COR-L47 (cell line): ENCODE measurements at places on chromosomes 5 and 9.

DNA sequence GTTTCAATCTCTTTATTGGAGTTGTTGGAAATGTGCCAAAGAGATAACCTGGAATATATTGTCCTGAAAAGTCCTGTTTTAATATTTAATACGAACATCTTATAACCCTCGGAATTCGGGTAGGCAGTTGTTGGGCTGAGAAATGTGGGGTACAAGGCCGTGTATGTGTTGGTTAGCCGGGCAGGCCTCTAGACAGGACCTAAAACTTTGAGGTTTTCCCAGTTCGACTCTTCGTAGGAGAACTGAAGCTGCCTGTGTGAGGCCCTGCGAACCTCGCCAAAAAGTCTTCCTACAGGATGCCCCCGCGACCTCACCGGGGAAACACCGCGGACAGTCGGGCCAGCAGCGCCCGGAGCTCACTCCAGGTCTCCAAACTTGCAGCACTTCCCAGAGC is 583 bp upstream of the TJP2 start:
- no peak for DNase-seq

- peak; percentile 11 for DNase-seq
Measured at GRCh38 chr5:31581498-31582099, 49.5 kb downstream of the C5orf22 start.

DNA sequence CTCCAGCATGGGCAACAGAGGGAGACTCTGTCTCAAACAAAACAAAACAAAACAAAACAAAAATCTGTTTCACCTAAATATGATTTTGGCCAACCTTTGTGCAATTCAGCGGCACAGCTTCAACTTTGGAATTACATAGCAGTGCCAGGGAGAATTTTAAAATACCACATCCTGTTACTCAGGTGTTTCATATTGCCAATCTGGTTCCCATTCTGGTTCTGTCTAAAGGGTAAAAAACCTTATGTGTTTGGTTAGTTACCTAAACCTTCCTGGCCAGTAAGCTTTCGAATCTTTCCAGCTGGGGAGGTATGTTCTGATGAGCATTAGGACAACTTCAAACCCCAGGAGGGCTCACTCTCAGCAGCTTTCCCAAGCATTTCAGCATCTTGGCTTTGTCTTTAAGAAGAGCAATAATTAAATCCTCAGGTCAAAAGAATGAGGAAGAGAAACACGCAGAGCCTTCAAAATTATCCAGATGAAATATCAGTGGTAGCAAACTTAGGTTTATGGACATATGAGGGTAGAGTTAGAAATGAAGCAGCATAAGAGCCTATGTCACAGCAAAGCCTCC is 2.7 kb downstream of the DAB2 start:
- DNase-seq, result no peak

DNA sequence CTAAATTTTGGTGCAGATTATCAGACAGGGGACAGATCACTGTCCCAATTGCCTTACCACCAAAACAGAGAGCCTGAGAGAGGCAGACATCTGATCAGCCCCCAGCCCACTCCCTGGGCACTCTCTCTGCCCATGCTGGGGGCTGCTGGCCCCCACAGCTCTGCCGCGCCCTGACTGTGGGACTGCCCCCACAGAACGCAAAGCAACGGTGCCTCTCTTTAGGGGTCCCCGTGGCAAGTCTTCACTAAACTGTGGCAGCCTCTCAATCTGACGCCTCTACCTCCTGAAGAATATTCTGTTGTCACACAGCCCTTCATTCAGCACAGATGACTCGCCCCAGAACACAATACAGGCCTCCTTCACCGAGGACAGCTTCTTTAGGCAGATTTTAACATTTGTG is 197.4 kb downstream of the ERCC6L2 start:
- no peak for DNase-seq

GRCh38 chr5:16841416-16841815 is 94.7 kb downstream of the MYO10 start:
- no peak for DNase-seq

DNA sequence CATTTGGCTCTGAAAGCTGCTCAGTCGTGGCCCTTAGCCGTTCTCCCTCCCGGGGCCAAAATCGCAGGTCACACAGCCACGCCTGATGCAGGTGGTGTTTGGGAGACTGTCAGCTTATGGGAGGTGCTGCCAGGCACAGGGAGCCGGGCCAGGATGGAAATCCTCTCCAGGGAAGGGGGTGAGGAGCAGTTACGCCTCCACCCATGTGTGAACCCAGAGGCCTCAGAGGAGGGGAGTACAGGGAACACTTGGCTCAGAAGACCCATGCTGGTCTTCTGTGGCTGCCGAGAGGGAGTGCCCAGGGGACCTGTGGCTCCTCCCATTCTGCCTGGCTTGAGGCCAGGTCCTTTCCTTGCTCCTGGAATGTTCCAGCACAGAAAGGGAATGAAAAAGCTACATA is 3.6 kb upstream of the OLFM1 start:
- DNase-seq, result no peak

- no peak for DNase-seq
Measured at GRCh38 chr5:32406650-32407049, 37.9 kb downstream of the ZFR start.

GRCh38 chr5:134578578-134579283 is 53.3 kb downstream of the JADE2 start:
- DNase-seq, result no peak

GRCh38 chr5:140925806-140926442 is at the start of gene PCDHAC1:
PCDHAC1 (plus strand) TSS chr5:140926299; CDS start chr5:140926893, 594 bp downstream.
- no peak for DNase-seq
